T1000 (cell line): ENCODE measurements at places on chromosomes 7 and 10.

- no peak for DNase-seq
Observed at GRCh38 chr10:13492493-13493180, 36.2 kb downstream of the BEND7 start.

GRCh38 chr10:47376522-47377220 is 7.4 kb downstream of the ZNF488 start:
- no peak for DNase-seq

GRCh38 chr10:36666451-36666850 is 458.9 kb upstream of the ANKRD30A start:
- no peak for DNase-seq

DNA sequence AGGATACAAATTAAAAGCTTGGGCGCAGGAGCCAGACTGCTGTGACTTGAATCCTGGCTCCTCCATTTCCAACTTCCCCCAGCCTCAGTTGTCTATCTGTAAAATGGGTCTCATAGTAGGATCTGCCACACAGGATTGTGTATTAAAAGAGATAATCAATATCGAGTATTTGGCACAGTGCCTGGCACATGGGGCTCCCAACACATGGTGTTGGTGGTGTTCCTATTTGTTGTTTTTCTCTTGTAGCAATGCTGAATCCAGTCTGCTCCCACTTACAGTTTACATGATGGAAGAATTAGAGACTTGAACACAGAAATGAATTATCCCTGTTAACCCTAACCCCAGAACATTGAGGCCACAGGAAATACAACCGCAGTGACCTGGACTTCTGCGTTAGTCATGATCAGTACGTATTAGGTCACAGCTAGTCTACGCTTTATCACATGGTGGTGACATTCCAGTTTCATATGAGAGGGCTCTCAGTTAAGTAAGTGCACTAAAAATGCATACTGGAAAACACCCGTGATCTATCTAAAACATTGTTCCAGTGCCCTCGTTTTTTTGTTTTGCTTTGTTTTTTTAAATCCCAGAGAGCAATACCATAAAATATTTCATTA is 169.5 kb upstream of the KLF14 start:
- no peak for DNase-seq

- DNase-seq = no peak
Observed at GRCh38 chr7:92953657-92954056, 117.3 kb upstream of the CDK6 start.
